Femur (tissue), 1 donor: ENCODE measurements at places on chromosomes 6 and 20.

GRCh38 chr6:89198235-89198634, 18.9 kb downstream of the GABRR1 start:
- no peak for DNase-seq

GRCh38 chr6:169176361-169176991, 77.2 kb downstream of the THBS2 start:
- no peak for DNase-seq

- peak; percentile 82 for DNase-seq
Observed at GRCh38 chr6:144286503-144287393, 1.6 kb downstream of the UTRN start.

DNA sequence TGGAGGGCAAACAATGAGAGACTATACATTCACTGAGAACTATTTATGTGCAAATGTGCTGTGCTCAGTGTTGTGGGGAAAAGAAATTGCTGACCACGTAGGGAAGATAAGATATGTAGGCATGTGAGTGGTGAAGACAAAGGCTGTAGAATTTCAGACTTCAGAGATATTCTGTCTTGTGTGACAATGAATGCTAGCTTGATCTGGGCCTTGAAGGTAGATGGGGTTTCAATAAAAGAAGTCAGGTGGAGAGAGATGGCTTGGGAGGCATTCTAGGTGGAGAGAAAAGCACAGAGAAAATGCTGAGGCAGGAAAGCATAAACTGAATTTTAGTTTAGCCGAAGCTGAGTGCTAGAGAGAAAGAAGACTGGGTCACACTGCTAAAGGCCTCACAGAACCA, 56.8 kb upstream of the EEF1A1 start:
- no peak for DNase-seq

DNA sequence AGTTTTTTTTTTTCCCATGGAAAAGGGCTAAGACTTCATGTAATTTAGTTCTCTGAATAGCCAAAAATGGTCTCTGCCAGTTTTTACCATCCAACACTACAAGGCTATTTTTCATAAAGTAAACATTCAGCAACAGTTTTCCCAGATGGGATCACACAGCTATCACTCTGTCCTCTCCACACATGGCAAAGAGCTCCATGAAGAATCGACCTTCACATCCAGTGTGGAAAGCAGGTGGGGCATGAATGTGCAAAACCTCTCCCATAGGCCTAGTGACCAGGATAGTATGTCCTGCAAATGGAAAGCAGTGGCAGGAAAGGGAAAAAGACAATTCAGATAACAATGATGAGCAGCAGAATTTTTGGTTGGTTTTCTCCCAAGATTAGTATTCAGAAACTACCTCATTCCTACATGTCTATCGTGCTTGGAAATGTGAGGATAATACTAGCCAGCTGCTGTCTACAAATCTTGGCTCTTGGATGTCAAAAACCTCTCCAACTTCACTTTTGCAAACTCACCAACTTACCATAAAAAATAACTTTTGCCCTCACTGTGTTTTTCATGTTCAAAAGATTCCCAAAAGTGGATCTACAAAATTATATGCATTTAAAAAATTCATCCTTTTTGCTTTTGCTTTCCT, 159.7 kb upstream of the MCHR2 start:
- no peak for DNase-seq

DNA sequence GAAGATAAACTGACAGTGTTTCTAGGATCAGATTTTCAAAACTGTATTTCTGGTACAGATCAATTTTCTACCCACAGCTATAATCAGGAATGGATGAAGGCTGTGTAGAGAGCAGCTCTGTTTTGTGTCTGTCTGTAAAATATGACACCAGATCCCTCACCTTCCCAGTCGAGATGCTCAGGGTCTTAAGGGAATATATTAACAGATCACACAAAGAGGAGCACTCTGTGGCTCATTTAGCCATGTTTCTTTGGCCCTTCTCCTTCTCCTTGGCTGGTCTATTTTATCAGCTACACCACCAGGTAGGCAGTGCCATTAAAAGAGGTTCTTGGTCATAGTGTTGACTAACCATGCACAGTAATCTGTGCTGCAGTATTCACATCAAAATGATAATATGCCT, 82.6 kb downstream of the PREP start:
- no peak for DNase-seq

- peak; percentile 82 for DNase-seq
Observed at GRCh38 chr20:45293041-45294002, 13.3 kb upstream of the RBPJL start.

DNA sequence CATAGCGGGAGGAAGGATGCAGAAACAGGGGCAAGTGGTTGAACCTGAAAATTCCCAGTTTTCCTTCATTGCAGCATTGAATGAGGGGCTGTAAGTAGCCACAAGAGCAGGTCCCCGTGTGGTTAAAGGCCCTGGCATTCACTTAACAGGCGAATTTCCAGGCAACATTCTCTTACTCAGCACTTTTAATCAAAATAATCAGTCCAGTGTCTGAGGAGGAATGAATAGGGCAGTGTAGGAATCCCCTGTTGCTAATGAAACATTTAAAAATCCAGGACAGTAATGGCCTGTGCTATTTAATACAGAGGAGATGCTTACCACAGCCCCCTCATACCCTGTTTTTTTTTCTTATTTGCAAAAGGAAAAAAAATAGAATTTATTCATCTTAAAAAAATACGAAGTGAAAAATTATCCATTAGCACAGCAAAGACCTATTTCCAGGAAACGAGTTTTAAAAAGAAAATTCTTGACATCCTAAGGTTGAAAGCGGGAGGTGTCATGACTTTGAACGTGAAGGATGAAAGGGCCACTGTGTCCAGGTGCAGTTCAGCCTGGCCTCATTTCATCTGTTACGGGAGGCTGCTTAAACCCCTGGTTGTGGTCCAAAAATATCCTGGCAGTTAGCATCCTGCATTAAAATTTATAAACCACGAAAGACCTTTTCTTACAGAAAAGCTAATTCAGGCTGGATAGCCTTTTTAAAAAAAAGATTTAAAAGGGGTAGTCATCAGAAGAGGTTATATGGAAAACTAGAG, 20.2 kb downstream of the MYLK4 start:
- DNase-seq, result peak; percentile 46

GRCh38 chr6:154650351-154650750, 82.9 kb upstream of the SCAF8 start:
- no peak for DNase-seq

GRCh38 chr6:135703007-135703406, 148.5 kb upstream of the PDE7B start:
- no peak for DNase-seq

DNA sequence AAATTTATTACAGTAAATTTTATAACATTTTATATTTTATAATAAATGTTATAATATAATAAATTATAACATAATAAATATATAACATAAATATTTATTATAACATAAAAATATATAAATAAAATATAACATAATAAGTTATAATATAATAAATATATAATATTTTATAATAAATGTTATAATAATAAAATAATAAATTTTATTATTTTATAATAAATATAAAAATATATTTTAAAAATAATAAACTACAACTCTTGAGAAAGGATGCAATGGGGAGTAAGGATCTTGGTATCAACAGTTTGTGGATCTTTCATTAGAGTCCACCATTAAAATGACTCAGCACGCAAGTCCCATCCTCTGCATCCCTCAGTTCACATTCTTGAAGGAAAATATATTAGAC, 312.6 kb downstream of the MEI4 start:
- DNase-seq, result no peak

DNA sequence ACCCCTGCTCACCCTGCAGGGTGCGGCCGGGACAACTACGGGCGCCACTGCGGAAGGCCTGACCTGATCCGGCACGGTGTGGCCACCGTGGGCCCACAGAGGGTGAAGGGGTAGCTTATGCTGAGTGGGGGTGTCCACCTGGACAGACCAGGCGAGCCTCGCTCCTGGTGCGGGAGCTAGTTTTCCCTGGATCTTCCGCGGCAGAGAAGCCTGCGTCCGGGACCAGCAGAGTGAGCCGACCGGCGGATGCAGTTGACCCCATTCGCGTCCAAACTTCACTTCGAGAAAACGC, 38.2 kb downstream of the NCR2 start:
- DNase-seq, result no peak

- DNase-seq, result no peak
Observed at GRCh38 chr6:74041420-74041819, 345.4 kb downstream of the CD109 start.

GRCh38 chr6:130628862-130629261, 198.3 kb upstream of the SMLR1 start:
- no peak for DNase-seq

DNA sequence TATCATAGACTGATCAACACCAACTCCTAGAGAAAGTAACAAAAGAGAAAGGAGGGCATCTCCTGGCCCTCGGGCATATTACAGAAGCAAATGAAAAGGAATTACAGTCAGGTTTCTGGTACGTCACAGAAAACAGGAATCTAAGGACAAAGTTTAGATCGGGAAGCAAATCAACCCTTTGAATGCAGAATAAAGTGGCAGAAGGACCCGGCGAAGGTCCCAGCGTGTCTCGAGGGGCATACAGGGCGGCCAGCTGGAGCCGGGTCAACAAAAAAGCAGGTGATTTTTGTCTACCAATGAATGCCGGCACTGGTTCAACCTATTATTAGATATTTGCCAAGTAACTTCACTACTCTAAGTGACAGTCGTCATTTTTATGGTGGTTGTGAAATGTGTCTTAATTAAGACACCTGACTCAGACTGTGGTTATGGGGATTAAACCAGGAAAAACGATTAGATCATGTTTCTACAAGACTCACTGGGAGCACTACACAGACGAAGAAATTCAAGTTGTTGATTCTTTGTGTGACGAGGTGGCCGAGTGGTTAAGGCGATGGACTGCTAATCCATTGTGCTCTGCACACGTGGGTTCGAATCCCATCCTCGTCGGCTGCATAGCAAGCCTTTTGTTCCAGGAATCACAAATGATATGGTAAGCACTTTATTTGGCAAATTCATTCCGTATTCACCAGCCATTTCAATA, 12.4 kb upstream of the ZSCAN9 start:
- DNase-seq, result peak; percentile 46

- DNase-seq, result peak; percentile 65
Observed at GRCh38 chr20:17910828-17911294, 57.7 kb downstream of the SNX5 start.

- DNase-seq, result peak; percentile 49
Observed at GRCh38 chr6:14431385-14432330, 314.1 kb downstream of the CD83 start.

DNA sequence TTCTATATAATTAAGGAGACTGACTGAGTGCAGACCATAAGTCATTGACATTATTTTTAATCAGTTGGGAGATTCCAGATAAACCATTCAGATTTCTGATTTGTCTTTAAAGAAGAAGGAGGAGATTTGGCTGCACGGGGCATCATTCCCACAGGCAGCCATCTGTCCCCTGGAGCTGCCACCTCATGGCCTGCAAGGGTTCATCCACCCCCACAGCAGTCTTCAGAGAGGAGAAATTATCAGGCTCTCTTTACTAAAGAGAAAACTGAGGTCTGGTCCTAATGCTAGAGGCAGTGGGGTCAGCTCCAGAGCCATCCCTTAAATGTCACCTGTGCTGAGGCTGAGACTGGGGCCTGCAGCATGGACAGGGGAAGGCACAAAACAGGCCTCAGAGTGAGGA, 501.3 kb upstream of the SULF2 start:
- DNase-seq, result no peak

DNA sequence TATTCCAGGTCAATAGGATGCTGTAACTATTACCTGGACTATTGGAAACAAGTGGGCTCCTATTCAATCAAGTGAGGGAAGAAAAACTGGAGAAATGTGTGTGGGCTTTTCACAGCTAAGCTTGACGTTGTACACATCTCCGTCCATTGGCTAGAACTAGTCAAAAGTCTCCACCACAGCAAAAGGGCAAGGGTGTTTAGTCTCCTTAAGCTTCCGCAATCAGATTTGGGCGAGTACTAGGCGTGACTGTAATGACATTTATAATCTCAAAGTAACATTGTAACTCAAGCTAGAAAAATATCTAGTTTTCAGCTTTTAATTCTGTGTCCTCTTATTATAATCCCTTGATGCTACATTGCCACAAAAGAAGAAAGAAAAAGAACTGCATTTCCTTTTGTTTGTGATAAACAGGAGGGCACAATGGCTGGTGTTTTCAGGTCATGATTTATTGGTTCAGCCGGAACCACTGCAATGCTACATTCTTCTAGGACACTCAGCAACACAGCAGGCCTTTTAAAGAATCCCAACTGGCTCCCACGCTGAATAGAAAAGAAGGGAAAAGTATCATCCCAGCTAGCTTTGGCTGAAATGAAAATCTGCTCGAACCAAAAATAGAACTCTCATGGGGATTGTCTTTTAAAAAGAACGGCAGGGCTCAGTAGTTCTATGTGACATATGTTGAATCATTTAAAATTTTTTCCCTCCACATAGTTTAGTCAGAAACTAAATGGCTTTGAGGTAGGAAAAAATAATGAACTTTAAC, 387.7 kb downstream of the BTBD3 start:
- peak; percentile 26 for DNase-seq

DNA sequence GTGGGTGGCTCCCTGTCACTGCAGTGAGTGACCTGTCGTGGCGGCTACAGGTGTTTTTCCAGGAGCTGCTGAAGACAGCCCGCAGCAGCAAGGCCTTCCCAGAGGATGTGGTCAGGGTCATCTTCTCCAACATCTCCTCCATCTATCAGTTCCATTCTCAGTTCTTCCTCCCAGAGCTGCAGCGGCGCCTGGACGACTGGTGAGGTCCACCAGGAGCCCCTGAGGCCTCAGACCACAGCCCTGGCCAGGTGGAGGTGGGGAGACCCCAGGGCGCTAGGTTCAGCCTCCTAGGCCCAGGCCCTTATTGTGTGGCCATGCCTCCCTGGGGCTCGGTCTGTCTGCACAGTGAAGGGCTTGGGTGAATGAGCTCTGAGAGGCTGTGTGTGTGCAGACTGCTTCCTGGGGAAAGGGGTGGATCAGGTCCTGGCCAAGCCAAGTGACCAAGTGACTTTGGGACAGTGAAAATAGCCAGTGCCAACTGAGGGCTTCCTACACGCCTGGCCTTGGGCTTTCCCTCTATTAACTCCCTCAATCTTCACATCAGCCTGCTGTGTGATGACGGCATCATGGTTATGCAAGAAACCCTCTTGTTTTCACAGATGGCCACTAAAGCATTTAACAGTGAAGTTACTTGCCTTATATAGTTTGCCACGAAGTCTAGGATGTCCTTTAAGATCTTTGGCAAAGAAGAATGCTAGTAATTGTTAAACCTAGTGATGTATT, 6.4 kb downstream of the FGD2 start:
- no peak for DNase-seq

DNA sequence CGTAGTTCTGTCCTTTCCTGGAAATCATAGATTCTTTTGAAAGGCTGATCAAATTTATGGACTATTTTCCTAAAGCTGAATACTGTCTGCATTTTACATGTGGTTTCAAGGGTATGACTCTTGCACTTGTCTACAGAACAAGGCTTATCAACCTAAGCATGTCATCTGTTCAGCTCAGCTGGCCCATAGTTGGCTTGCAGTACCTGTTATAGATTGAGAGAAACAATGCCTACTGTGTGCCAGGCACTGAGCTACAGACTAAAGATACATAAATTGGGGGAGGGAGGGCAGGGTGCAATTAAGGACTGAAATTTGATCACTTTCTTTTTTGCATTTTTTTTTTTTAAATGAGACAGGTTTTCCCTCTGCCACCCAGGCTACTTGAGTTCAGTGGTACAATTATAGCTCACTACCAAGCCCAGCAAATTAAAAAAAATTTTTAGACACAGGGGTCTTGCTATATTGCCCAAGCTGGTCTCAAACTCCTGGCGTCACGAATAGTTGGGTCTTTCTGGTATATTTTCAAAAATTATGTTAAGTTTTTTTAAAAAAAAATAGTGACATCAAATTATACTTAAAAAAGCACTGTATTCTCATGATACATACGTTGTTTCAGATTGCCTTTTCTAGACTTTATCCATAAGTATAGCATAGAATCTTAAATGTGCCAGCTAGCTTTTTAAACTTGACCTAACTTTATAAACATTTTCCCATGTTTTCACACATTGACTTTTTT, 52.2 kb downstream of the RREB1 start:
- no peak for DNase-seq
